ENCODE measurements at places on chromosomes 6 and 20.
A peak's percentile ranks its signal among the peaks of the same experiment; 100 is the strongest.

- DNase-seq: no peak
Measured at GRCh38 chr6:124260337-124260736, 456.7 kb downstream of the NKAIN2 start.

DNA sequence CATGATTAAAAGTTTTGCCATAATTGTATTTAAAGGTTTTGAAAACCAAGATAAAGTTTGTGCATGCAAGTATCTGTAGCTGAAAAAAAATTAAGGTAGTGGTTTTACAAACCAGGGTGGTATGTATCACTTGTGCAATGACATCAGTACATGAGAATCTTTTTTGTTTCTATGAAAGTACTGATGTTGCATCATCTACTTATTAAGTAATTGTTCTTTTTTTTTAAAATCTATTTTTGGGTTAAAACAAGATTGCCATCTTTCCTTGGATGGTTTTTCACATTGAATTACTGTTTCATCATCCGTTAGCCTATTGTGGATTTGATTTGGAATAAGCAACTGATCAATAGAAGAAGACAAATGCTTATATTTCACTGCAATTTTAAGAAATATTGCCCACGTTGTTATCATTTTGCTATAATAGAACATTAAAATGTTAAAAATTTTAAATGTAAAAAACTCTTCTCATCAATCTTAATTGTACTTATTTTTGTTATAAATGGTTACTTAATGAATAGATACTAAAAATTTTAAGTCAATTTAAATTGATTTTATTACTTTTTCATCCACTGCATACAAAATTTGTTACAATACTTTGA, 39.8 kb upstream of the TAGAP start:
- peak; percentile 82 for DNase-seq

DNA sequence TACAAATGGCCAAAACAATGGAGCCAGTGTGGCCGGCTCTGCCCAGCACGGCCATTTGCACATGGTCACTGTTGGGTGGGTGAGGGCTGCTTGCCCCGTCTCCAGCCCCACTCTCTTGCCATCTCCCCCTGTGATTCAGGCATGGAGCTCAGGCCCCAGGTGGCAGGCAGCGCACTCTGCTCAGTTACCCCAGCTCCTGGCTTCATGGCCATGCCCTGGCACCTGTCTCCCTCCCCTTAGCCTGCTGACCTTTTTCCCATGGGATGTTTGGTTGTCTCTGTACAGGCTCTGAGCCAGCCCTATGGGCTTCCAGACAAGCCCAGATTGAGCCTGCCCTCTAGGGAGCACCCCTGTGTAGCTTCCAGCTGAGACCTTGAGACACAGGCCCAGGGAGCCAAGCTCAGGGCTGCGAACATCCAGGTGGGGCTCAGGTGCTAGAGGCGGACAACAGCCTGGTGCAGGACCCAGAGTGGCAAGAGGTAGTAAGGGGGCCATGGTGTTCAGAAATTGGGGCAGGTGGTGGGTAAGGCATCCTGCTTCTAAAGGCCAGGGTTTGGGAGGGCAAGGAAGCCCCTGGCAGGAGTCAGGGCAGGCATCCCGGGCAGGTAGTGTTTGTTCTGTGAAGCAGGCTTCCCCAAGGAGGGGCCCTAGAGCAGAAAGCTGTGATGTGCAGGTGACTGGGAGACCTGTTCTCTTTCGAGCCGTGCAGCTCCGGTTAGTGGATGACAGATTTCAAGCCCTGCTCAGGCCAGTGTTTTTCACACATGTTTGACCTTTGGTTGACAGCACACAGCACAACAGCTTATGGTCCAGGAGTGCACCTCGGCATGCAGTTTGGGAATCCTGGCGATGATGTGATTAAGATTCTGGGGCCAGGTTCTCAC, 17.7 kb downstream of the SYNJ2 start:
- no peak for DNase-seq

- DNase-seq: no peak
Measured at GRCh38 chr20:57913156-57913930, 203.5 kb upstream of the PMEPA1 start.

- no peak for DNase-seq
Measured at GRCh38 chr6:104170401-104170800, 689.3 kb downstream of the HACE1 start.

DNA sequence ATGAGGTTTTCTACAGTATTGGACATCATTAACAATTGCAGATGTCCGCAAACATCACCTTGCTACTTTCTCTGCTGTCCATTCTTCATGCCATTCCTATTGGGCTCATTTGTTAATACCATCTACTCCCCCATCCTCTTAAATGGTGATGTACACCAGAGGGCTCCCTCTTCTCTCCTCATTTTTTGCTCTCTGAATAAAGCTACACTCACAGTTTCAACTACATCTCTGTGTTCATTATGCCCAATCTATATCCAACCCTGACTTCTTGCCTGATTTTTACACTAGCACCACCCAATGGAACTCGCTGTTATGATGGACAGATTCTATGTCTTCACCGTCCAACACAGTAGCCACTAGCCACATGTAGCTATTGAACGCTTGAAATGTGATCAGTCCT, 288.1 kb upstream of the ID4 start:
- no peak for DNase-seq

GRCh38 chr6:152904678-152905077, 78.2 kb downstream of the FBXO5 start:
- no peak for DNase-seq

DNA sequence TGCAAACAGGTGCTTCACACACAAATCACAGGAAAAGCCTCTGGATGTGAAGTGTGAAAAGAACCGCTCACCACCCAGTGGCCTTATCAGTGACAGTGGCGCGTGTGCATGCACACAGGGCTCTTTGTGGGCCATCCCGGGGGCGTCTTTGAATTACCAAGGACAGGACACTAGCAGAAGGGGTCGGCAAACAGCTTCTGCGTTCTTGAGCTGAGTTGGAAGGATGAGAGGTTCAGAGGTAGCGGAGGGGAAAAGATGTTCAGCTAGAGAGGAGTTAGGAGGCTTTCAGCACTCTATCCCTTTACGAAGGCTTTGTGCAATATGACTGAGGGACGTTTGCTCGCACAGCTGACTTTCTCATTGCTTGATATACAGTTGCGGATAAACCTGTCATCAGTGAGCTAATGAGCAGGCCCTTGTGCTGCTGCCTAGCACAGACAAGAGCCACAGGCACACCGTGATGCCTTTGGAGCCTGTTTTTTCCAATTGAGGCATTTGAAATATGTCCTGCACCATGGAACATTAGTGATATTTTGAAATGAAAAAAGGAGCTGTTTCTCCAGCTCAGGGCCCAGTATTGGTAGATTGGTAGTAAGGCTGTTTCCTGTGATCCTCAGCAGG, 83.1 kb downstream of the IYD start:
- no peak for DNase-seq

DNA sequence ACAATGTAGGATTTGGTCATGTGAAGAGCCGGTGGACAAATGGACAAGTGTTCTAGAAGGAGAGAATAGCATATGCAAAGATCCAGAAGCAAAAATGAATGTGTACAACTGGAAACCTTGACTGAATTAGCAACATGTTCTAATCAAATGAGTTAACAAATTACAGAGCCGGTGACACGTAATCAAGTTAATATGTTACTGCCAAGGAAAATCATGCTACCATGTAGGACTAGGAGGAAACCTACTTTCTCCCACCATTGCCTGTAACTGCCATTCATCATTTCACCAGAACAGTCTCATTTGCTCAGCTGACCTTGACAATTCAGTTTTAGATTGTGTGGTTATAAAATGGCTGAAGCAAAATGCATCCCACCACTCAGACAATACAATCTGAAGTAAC, 179.4 kb downstream of the KIF16B start:
- DNase-seq: no peak

- no peak for DNase-seq
Measured at GRCh38 chr6:6788394-6789032, 200.0 kb downstream of the LY86 start.

DNA sequence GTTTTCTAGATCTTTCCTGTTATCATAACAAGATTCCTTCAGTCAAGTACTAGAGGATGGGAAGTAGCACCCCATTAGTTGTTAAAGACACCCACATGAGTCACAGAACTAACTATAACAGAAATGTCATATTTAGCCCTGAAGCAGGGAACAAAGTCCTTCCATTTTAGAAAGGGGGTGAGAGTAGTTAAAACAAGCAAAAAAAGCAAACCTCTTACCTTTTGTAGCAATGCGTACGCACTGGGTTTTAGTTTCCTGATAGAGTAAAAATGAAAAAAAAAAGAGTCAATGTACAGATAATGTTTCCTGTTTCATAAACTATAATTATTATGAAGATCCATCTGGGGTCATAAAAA, 163.7 kb upstream of the THEMIS start:
- no peak for DNase-seq

GRCh38 chr6:143368426-143368825, 82.1 kb downstream of the ADAT2 start:
- peak; percentile 30 for DNase-seq

GRCh38 chr6:111477481-111477938, 5.5 kb downstream of the REV3L start:
- peak; percentile 61 for DNase-seq

DNA sequence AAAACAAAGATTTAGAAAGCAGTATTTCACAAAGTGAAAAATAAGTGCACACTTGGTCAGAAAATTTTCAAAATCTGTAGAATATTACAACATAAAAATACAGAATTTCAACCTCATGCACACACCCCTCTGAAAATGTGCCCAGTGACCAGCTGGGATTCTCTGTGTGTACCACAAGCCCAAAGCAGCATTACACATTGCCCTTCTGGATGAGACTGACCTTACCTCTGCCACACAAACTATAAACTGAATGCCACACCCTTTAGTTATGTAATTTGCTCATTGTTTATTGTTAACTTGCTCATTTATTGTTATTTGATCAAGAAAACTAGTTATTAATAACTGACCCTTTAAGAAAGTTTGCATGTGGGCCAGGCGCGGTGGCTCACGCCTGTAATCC, 303.0 kb downstream of the FOXC1 start:
- DNase-seq: no peak

GRCh38 chr6:100472674-100473073, 8.0 kb upstream of the SIM1 start:
- no peak for DNase-seq

- DNase-seq: no peak
Measured at GRCh38 chr6:135971351-135971750, 119.8 kb downstream of the PDE7B start.

GRCh38 chr6:113644861-113645575, 212.1 kb upstream of the MARCKS start:
- DNase-seq: peak; percentile 85

DNA sequence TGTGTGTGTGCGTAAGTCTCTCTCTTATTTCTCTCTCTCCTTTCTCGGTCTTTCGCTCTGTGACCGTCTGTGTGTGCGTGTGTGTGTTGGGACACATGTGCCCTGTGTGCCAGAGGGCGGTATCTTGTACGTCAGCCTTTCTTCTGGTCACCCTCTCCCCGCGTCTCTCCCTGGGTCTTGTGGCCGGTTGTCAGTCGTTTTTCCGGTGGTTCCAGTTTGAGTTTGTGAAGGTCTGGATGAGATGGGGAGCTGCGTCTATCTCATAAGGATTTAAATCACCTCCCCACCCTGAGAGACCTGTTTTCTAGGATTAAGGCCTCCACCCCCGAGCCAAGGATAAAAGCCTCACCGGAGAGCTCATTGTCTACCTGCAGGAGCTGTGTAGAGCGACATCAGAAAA, 295.5 kb upstream of the ZNF337 start:
- DNase-seq: no peak

- DNase-seq: peak; percentile 49
Measured at GRCh38 chr6:107488875-107489635, 862 bp upstream of the SOBP start.

DNA sequence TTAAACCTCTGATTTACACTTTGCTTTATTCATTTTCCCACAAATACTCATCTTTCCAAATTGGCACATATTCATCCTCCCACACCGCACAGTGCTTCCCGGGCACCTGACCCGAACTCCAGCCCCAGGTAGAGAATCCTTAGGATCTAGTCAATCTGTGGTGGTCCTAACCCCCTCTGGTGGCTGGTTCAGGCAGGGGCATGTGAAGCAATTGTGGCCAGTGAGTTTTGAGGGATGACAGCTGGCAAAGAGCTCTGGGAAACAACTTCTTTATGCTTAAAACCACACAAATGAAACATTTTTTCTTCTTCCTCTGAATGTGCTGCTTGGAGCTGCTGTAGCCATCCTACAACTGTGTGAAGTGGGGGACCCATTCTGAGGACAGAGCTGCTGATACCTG, 54.7 kb downstream of the ELOVL5 start:
- DNase-seq: peak; percentile 43

DNA sequence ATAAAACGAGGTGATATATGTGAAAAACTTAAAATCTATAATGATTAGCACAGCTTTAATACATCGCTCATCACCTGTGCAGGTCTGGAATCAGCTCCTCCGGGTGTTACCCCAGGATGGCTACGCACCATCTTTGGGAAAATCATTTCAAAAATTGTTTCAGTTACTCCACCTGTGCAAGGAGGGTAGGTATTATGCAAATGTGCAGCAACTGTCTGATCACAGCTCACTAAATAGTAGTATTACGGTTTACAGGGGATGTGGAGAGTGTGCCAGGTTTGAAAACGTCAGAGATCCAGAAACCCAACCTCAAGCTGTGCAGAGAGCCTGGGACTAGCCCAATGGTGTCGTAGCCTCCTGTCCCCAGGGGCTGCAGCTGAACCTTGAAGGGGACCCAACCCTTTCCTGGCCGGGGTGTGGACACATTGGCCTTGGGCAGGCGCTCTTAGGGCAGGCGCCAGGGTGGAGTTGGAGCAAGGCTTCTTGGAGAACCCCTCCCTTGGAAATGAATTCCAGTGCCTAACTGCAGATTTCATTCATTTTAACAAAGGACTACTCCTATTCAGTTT, 24.2 kb upstream of the SGK1 start:
- DNase-seq: no peak

- no peak for DNase-seq
Measured at GRCh38 chr6:11596640-11597237, 59.2 kb downstream of the TMEM170B start.

DNA sequence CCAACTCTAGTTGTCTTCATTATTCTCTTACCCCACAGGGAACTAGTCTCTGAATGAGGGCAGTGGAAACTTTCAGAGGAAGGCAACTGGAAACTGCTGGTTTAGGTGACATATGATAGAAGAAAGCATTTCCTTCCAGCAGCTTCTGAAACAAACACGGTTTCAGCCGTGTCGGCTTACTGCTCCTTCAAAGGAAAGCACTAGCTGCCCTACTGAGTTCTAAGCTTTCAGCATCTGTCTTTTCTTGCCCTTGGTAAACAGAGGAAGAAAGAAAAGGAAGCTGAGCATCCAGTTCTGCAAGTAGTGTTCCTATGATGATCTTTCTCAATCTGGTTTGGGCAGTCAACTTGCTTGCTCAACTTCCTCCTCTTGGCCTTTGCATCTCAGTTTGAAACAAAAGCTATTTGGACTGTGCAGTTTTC, 117.5 kb upstream of the CEP85L start:
- no peak for DNase-seq

Data from adipocyte (in vitro differentiated cells).